NCI-H1436 (cell line): ENCODE measurements at places on chromosomes 12 and 14.
A peak's percentile ranks its signal among the peaks of the same experiment; 100 is the strongest.

DNA sequence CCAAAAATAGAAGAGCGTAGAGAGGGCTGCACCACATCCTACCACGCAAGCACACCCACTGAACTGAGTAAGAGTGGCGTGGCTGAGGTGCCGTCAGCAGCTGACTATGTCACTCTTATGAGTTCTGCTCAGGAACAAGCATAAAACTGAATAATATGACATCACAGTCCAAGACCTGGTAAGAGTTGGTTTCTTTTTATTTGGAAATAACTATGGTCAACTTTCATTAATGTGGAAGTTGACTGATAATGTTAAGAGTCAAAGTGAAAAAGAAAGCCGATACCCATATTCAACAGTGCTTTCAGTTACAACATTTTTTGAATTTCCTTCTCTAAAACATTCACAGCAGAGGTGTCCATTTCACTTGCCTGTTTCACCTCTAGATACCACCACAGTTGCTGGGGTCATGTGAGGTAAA is 44.6 kb downstream of the GNS start:
- DNase-seq = no peak

DNA sequence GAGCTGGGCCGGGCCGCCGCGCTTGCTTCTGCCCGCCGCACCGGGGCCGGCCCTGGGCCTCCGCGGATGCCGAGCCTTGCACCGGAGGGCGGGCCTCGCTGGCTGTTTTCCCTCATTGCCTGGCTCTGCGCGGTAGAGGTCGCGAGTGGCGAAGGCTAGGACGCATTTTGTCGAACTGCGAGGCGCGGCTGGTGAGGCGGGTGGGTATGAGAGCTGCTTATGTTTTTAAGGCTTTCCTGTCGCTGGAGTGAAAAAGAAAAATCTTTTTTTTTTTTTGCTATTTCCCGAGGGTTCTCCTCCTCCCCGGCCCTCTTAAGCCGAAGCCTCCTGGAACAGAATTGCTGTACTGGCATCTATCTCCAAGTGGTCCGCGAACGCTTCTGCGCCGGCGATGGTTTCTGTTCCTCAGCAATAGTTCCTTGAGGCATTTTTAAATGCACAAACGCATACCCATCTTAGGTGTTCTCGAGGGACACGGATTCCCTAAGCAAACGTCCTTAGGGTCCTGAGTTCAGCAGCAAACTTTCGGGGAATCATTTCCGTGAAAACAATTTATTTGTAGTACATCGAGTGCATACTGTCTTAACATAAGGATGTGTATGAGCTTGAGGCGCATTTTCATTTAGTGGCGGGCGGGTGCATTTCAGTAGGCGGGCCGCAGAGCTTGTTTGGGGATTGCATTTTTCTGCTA is 631 bp downstream of the RESF1 start:
- peak; percentile 38 for DNase-seq

DNA sequence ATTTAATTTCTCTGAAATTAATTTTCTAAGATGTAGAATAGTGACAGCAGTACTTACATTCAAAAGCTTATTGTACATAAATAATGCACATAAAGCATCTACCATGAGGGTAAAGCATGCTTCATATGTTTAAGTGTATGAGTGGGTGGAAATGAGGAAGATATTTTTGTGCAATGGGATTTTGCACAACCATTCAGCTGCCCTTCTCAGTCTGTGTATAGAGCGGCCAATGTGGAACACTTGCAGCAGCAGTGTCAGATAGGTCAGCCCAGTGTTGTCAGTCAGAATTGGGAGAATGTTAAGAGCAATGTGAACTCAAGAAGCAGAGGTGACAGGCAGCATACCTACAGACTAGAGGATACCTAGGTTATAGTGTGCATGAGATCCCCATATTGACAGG is 72.5 kb upstream of the ATP2B1 start:
- DNase-seq = no peak

DNA sequence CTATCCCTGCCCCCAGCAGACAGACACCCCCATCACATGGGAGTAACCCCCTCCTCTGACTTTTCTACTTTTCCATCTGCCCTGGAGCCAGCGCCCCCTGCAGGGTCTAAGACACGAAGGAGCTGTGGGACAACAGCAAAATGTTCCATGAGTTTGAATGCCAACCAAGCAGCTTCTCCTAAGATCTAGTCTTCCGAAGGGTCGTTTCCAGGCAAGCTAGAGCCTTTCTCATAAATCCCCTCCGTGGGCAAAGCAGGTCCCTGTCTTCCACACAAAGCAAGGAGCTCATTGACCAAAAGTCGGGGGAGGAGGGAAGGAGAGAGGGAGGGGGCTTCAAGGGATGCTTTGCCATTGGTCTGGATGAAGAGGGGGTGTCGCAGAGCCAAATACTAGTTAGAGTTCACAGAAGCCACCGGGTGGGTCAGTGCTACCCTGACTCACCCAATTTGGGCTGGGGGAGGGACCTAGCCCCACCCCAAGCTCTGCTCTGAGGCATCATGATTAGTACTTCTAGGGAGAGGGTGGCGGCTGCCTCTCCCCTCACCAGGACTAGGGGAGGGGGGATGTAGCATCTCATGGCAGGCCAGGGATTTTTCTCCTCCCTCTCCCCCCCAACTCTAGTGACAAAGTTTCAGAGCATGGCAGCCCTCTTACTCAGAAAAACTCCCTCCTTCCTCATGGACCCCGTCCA is 1.6 kb downstream of the MSI1 start:
- peak; percentile 19 for DNase-seq

- no peak for DNase-seq
Measured at GRCh38 chr12:92485351-92486348, 217.1 kb upstream of the PLEKHG7 start.
